Fibroblast of skin of abdomen (primary cell): ENCODE measurements at places on chromosomes 4 and X.
A peak's percentile ranks its signal among the peaks of the same experiment; 100 is the strongest.

GRCh38 chrX:499870-500364 lies 113.2 kb upstream of the PPP2R3B start:
- DNase-seq = no peak

GRCh38 chrX:38664285-38664684 lies 102.9 kb downstream of the TSPAN7 start:
- DNase-seq = peak; percentile 28

GRCh38 chr4:158741326-158742021 lies 18.3 kb upstream of the PPID start:
- DNase-seq = no peak

- DNase-seq = no peak
Measured at GRCh38 chr4:93018243-93018642, 714.5 kb downstream of the GRID2 start.

DNA sequence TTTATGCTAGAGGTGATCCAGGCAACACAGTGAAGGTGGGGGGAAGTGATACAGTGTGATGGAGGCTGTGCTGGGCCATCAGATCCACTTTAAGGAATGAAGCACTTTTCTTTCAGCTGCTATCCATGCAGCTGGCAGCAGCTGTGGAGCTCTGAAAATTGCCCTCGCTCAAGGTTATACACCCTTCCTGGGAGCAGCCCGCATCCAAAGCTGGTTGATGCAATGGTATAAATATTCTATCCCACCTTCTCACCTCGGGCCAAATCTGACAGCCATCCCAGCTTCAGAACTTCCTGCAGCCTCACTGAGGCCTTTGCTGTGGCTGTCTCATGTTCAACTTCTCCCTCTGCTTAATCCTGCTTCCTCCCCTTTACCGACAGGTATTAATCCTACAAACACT lies 18.6 kb downstream of the CXCL13 start:
- no peak for DNase-seq

DNA sequence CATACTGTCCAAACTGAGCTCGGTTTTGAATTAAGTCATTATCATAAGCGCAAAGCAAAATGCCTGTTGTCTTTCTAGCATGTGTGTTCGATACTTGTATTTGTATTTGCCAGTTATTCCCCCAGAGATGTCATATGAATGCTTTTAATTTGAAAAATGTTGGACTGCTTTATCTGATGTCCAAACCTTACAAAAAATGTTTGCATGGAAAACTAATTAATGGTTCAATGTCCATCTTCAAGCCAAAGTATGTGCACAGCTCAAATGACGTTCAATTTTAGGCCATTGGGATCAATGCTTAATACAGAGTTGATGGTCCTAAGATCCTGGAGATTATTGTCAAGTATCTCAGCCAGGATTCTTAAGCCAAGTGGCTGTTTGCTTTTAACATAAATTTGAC lies 17.2 kb upstream of the HPGDS start:
- no peak for DNase-seq

GRCh38 chr4:128832243-128832625 lies 22.7 kb downstream of the JADE1 start:
- no peak for DNase-seq

DNA sequence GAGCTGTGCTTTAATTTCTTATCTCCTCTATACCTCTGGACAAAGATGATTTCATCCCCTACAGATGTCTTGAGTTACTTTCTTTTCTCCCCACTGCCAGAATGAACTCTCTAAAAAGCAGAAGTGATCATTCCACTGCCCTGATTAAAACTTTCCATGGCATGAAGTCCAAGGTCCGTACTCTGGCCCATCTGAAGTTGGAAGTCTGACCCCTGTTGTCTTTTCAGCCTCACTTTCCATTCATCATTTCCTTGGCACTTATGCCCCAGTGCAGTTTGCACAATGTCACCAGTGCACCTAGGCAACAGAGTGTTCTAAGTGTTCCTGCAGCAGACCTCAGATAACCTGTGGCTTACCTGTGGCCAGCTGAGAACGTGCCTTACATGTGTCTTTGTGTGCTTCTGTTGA lies 242.4 kb downstream of the FRAS1 start:
- DNase-seq = no peak

- no peak for DNase-seq
Measured at GRCh38 chr4:108135549-108136209, 33.1 kb downstream of the LEF1 start.

GRCh38 chr4:87121341-87122065 lies 98.9 kb downstream of the KLHL8 start:
- DNase-seq = peak; percentile 11

GRCh38 chrX:17291171-17291900 lies 83.7 kb upstream of the NHS start:
- peak; percentile 37 for DNase-seq

- no peak for DNase-seq
Measured at GRCh38 chrX:43592597-43592996, 63.5 kb upstream of the MAOA start.
